Ureter (tissue), 1 donor: ENCODE measurements at places on chromosomes 2 and 18. TPM values are rescaled to one million over a fixed set of nuclear protein-coding genes. Genes with fewer than 3 reads are reported as not detected.

CNTNAP5 gene
- total RNA-seq, result 1.5 TPM

DNA sequence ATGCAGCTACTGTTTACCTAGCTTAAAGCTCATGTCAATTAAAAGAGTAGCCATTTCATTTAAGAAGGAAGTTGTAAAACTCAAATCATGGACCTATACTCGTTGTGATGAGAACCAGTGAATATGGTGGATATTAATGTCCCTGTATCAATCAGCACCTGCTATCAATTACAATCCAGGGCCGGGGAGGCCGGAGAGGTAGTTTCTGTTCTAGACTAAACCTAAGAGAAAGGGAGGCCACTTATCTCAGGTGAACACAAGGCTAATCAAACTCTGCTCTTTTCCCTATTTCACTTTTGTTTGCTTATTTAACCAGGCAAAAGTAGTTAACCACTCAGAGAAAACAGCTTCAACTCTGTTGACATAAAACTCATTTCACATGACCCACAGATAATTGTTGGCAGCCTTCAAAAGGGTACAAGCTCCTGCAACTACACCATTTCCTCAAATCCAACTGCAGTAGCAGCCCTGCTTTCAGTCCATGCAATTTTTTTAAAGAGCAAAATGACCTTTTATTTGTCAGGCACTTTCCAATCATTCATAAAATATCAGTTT is 27.8 kb upstream of the SLC9A2 start:
- no peak for DNase-seq

RIT2 gene
- total RNA-seq, result not detected

- DNase-seq, result peak; percentile 50
Observed at GRCh38 chr2:35410431-35411061, 945.0 kb upstream of the CRIM1 start.

DNA sequence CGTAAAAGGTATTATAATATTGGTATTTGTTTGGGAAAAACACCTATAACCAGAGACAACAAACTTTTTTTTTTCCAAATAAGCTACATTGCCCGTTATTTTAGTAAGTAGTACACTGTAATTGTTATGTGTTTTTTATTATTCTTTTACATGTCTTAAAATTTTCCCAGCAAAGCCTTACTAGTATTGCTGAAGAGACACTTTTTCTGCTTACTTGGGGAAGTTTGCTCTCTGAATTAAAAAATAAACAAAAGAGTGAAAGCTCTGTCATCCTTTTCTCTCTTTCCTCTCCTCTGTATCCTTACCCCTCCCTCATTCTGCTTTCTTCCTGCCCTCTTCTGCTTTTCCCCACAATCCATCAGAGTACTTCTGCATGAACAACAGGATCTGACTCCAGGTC is 25.6 kb upstream of the LDLRAD4 start:
- no peak for DNase-seq

ATG4B gene
- 82.9 TPM for total RNA-seq

DNA sequence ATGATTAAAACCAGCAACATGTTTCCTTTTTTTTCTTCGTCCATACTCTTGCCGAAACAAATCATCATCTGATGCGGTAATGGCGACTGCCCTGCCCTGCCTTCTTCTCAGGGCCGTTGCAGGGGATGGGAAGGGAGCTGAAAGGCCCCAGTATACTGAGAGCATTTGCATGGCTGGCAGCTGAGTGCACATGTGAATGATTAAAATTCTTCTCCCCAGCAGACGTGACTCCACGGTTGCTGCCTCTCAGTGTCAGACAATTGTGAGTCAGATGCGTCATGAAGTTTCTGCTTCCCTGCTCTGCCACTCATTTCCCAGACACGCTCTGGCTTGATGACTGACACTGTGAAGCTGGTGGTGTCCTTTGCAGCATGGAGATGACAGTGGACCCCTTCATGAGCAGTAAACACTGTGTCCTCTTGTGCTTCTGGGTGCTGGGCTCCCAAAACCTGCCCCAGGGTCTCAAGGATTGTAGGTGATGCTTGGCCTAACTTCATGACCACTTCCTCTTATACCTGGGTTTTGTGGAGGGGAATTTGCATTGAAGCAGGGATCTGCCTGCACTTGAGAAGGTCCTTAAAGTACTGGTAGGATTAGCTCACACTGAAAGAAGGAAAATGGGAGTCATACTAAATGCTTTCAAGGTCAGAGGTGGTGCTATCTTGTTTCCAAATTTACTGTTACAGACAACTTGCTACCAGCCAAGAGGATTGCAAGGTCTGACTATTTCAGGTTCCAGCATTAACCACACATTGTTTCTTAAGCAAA is 222.5 kb upstream of the COPS8 start:
- DNase-seq, result peak; percentile 22

DNA sequence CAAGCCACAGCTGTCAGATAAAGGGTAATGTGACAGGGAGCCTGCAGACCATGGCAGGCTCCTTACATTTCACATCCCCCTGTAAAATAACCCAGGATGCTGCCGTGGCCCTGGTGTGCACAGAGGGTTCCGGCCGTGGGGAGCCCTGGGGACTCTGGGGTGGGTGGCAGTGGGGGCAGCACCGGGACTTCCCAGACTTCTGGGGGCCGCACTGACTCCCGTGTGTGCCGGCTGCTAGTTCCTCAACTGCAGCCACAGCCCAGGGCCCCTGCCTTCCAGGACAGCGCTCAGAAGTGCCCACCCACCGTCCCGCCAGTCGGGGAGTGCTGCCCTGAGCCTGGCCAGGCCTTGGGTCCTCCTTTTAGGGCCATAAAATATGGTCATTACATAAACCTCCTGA is 56.5 kb downstream of the CIB4 start:
- peak; percentile 30 for DNase-seq

TMEM200C gene
- total RNA-seq, result 0.60 TPM

DNA sequence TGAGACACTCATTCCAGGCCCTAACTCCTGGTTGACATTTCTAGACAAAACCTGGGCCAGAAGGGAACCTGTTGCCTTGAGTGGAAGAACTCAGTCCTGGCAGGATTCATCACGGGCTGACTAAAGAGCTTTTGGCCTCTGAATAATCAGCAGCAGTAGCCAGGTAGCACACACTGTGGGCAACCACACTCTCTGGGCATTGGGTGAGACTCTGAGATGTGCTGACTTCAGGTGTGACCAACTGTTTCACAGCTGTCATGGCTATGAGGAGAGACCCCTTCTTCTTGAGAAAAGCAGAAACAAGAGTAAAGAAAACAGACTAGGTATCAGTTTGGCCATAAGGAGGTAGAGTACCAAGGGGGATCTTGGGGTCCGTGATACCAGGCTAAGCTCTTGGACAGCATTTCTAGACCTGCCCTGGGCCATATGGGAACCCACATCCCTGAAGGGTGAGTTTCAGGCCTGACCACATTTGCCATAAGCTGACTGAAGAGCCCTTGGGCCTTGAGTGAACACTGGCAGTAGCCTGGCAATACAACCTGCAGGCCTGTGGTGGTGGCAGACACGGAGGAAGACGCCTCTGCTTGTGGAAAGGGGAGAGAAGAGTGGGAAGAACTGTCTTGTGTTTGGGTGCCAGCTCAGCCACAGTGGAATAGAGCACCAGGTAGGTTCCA is 230.9 kb downstream of the DLGAP1 start:
- no peak for DNase-seq

GRCh38 chr2:60794271-60794863 is 38.3 kb downstream of the PAPOLG start:
- no peak for DNase-seq

GRCh38 chr2:144943986-144944385 is 424.1 kb upstream of the ZEB2 start:
- no peak for DNase-seq

DNA sequence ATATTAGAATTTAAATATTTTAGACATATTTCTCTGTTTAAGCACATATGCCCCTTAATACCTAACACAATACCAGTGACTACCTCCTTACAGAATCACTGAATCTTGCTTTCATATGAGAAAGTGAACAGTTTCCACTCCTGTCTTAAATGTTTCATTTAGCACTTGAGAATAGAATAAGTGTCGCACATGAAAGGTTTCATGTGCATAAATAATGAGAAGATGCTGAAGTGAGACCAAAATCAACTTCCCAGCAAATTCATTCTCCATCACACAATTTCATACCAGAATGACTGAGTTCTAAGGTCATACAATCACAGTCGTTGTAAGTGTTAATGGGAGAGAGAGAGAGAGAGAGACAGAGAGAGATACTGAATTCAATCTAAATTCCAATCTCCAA is 51.2 kb downstream of the ATIC start:
- no peak for DNase-seq

DNA sequence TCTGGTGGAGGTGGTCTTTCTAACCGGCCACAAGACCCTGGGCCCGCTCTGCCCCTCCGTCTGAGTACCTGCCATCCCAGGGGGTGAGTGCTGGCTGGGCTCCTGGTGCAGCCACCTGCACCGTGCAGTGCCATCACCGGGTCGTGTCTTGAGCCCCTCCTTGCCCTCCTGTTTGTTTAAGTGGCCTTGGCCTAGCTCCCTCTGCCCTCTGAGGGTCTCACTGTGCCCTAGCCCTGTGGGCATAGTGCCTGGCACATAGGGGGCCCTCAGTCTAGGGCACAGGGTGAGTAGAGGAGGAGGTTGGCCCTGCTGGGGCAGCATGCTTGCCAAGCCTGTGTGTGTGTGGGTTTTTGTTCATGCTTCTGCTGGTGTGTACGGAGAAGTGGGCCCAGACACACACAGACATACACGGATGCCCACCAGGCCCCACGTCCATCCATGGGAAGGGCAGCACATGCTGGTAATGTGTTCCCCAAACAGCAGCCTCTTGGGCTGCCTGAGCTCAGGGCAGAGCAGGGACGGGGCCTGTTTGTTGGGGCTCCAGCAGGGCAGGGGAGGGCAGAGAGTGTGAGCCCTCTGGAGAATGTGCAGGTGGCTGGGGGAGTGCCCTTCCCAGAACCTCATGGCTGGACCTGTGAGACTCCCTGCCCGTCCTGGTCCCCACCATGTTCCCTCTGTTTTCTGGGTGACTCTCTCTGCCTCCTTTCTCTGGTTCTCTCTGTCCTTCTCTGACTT is 94.6 kb downstream of the GLI2 start:
- no peak for DNase-seq

ABCG8 gene
- not detected for total RNA-seq

DNA sequence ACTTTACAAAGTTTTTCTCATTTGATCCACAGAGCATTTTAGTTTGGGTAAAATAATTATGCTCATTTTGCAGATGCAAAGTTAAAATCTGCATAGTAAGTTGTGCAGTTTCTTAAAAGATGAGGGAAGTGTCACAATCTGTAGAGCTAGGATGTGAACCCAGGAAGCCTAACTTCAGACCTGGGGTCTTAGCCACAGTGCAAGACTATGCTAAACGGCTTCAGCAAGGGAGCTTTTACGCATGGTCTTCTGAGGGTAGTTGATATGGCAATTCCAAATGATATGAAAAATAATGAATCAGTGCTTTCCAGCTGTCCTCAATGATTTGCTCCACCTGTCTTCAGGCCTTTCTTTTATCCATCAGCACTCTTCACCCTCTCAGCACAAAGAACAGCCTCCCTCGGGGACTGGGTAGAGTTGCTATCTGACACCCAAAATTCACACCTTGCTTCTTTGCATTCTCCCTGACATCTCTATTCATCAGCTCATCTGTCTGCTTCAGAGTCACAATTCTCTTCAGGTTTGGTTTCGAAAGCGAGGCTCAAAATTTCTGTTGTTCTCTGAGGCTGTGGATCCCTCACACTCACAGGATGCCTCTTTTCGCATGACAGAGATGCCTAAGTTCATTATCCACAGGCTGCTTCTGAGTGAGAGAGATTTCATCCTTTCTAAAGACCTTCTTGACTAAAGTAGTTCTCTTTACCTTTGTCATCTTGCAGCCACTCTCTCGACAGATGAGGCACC is 302.5 kb downstream of the NRXN1 start:
- DNase-seq, result no peak

PFN4 gene
- total RNA-seq, result 1.2 TPM

MGAT4A gene
- total RNA-seq, result 63.8 TPM

DNA sequence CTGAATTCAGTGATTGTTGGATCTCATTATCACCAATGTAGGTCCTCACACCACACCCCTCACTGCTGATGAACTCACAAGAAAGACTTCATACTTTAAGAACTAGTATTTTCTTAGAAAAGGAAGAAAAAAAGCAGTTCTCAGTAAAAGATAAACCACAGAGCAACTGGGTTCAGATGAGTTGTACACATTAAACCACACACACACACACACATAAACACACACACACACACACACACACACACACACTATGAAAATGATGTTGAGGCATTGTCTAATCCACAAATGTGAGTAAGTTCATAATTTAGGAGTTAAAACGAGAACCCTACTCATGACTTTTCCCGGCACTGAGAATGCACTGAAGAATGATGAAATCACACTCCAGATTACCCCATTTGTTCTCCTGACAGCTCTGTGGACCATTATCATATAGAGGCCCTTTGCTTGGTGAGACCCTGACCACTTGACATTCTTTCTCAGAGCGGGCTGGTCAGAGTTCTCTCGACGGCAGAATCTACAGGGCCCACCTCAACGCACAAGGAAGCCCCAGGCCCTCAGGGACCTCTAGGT is 106.2 kb downstream of the BCL2 start:
- no peak for DNase-seq

GRCh38 chr2:161130354-161130753 is 29.9 kb upstream of the TANK start:
- no peak for DNase-seq

DNA sequence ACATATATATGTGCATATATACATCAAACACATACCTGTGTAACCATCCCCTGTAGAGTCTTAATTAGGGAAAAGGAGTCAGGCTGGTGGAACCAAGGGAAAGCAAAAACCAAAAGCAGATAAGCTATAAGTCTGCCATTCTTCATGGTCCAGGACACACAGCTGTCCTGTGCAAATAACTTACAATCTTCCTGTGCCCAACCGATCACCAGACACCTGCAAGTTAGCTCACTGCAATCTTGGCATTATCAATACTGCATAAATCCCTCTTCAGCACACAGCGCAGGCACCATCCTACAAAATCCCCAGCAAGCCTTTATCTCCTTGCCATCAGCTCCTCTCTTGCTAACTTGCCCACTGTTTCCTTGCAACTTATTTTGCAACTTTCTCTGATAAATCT is 60.8 kb upstream of the DYNAP start:
- no peak for DNase-seq

- DNase-seq, result no peak
Observed at GRCh38 chr2:217932803-217933616, 69.8 kb downstream of the TNS1 start.

- no peak for DNase-seq
Observed at GRCh38 chr2:219744066-219744465, 116.6 kb downstream of the SLC4A3 start.

- DNase-seq, result no peak
Observed at GRCh38 chr2:125526093-125526492, 1129.9 kb upstream of the GYPC start.
